ENCODE measurements at places on chromosomes 3 and 15.
A peak's percentile ranks its signal among the peaks of the same experiment; 100 is the strongest.

DNA sequence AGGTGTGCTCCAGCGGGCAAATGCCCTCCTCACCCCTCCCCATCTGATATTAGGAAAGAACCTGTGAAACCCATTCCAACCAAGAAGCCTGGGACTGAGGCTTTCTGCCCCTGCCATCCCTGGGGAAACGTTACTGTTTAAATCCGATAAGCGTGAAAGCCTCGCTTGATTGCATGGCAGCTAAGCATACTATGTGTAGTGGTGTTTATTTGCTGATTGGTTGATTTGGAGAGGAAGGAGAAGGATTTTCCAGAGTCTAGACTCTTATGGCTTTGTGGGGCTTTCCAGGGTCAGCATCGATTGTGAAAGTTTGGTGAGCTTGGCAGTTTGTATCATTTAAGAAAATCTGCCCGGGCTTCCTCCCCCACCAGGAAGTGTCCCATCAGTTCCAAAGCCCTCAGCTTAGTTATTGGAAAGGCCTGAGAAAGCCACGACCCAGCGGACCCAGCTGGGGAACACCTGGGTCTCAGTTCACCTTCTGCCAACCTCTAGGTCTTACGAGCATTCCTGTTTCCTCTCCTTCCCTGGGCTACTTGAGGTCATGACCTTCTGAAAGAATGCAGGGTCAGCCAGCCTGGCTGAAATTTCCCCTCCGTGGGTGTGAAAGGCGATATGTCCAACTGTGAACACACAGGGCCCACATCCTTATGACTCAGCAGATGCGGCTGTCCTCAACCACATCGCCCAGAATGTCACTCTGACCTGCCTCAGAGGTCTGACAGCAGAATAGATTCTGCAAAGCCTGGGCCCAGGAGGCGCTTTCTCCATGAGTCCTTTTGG, 62.8 kb upstream of the HERC1 start:
- DNase-seq, result no peak

GRCh38 chr3:162370141-162370540, 873.5 kb downstream of the OTOL1 start:
- DNase-seq, result no peak

GRCh38 chr3:36674816-36675215, 89.5 kb downstream of the DCLK3 start:
- no peak for DNase-seq

DNA sequence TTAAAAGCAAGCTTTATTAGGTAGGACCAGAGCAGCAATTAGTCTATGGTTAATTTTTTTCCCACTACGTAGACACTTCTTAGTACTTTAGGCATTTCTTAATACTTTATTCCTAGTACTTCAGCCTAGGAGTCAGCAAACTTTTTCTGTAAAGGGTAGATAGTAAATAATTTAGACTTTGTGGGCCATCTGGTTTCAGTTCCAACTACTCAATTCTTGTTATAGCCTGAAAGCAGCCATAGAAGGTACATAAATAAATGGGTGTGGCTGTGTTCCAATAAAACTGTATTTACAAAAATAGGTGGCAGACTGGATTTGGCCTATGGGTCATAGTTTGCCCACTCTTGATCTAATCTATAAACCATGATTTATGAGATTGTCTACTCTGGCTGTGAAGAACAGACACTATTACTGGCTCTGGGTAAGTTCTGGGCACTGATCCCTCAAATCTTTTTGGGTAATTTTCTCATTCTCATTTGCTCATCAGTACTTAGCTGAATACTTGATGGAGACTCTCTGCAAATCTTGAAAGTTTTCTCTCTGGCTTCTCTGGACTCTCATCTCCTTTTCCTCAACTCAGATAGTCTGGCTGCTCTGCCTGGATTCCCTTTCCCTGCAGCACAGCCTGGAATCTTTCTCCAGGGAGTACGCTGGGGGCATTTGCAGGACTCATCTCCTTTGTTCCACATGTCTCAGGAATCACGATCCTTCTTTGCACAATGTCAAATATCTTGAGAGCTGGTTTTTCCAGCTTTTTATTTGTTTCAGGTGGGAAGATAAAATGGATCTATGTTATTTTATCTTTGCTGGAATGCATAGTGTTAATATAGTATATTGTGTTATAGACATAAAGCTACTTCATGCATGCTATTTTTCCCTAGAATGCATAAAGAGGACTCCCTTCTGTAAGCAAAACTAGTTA, 524.8 kb upstream of the TBL1XR1 start:
- no peak for DNase-seq

GRCh38 chr3:135869439-135870105, 96.0 kb upstream of the PPP2R3A start:
- no peak for DNase-seq

GRCh38 chr3:72185549-72186399, 400.8 kb upstream of the PROK2 start:
- DNase-seq, result no peak

GRCh38 chr15:89333011-89333860, 1.4 kb downstream of the POLG start:
- no peak for DNase-seq

DNA sequence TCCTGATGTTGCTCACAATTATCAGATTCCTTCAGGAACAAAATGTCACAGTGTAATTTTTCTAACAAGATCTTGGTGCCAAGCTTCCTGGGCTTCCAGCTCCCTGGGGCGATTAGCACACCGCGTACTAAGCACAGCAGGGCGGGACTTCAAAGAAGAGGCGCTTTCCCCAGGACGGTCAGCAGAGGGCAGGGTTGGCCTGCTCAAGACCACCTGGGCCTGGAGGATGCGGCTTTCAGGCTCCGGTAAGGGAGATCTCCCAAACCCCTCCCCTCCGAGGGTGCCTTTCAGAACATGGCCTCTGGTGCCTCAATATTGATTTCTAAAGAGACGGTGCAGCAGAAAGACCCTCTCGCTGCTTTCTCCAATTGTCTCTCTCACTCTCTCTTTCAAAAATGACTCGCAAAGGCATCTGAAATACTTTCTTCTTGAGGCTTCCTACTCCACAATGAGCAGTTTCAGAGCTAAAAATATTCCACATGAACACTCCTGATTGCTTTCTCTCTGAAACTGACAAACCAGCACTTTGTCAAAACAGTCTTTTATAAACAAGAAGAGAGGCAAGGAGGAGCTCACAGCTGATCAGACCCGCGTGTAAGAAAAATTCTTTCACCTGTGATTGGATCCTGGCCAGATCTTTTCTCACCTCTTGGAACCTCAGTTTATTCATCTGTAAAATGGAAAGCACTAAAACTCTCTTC, 154.0 kb downstream of the ADAMTS9 start:
- DNase-seq, result peak; percentile 27

DNA sequence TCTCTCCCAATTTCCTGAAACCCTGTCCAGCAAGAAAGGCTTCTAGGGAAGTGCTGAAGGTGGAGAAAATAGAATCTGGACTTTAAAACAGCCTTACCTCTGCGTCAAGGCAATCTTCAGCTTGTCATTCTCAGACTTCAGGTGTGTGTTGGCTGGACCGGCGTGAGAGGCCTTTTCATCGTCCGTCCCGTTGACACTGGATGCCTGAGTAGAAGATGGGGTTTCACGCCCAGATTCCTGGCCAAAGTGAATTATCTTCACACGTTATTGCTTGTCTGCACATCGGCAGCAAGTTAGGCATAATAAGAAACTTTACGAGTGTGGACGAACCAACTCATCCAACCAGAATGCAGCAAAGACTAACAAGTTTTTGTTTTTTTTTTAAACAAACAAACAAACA, 49.5 kb downstream of the WHAMM start:
- no peak for DNase-seq

GRCh38 chr15:85443046-85443445, 62.6 kb downstream of the AKAP13 start:
- DNase-seq, result no peak

DNA sequence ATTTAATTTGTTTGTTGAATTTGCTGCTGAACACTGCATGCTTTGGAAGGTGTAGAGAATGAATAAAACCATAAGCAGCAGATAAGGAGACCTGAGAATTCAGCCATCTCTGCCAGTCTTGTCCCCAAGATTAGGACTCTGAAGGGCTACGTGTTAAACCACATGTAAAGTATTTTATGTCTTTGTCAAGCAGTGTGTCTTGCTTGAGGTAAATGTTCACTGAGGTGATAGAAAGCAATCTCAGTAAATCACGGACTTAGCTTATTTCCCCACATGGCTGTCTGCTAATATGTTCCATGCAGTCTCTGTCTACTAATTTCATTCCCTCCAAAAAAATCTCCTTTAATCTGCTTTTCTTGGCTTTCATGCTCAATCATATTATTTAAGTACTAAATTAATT, 467.1 kb downstream of the RAP2B start:
- DNase-seq, result no peak

GRCh38 chr3:33218446-33219174, at the start of gene SUSD5:
SUSD5 (minus strand) TSS chr3:33218810; CDS start chr3:33218797, 13 bp downstream.
- peak; percentile 40 for DNase-seq

- no peak for DNase-seq
Observed at GRCh38 chr3:121883507-121883906, 10.7 kb upstream of the SLC15A2 start.

DNA sequence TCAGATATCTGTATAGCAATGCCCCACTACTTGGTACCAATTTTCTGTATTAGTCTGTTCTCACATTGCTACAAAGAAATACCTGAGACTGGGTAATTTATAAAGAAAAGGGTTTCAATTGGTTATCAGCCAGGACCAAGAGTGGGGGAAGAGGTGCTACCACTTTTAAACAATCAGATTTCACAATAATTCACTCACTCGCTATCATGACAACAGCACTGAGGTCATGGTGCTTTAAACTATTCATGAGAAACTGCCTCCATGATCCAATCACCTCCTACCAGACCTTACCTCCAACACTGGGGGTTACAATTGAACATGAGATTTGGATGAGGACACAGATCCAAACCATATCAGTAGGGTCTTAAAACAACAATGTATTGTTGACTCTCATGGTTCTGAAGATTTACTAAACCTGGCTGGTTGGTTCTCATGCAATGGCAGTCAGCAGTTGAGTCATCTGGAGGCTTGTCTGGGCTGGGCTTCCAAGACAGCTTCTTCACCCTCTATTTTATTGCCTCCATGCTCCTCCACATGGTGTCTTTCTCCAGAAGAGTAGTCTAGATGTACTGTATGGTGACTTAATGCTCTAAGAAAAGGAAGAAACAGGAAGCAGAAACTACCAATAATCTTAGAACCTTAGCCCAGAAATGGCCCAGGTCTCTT, 21.2 kb upstream of the TM4SF4 start:
- no peak for DNase-seq

- DNase-seq, result no peak
Observed at GRCh38 chr15:62453981-62454380, 288.9 kb upstream of the C2CD4B start.
